Nucleus accumbens (tissue), 56 donors: ENCODE measurements at places on chromosomes 12 and 14.

DNA sequence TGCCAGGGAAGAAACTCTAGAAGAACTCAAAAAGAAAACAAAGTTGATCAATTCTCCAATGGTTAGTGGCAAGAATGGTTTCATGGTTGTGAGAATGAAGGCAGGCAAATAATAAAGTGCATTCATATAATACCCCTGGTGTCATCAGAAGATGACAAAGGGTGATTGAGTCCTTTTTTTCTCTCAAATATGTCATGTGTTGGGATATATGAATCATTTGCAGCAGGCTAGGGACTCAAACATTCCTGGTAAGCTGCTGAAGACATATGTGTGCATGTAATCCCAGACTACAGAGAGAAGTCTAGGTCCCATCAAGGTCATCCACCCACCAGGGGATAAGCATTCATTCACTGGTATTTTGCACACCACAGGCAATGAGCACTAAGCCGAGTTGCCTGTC lies 82.4 kb upstream of the MYF6 start:
- no peak for DNase-seq

DNA sequence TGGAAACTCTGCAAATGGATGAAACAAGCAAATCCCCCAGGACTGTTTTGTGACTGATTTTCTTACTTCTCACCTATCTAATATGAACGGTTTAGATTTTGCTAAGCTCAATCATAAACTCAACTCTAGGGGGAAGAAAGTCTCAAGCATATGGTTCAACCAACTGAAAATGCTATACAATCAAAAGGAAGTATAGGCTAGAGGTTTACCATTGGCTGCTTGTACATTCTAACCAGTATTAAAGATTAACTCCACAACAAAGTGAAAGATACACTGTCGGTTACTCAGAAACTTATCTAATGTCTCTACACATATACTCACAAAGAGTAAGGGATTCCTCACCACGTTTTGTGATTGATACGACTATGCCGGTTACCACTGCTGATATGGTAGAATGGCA lies 281.8 kb upstream of the SOX5 start:
- no peak for DNase-seq

DNA sequence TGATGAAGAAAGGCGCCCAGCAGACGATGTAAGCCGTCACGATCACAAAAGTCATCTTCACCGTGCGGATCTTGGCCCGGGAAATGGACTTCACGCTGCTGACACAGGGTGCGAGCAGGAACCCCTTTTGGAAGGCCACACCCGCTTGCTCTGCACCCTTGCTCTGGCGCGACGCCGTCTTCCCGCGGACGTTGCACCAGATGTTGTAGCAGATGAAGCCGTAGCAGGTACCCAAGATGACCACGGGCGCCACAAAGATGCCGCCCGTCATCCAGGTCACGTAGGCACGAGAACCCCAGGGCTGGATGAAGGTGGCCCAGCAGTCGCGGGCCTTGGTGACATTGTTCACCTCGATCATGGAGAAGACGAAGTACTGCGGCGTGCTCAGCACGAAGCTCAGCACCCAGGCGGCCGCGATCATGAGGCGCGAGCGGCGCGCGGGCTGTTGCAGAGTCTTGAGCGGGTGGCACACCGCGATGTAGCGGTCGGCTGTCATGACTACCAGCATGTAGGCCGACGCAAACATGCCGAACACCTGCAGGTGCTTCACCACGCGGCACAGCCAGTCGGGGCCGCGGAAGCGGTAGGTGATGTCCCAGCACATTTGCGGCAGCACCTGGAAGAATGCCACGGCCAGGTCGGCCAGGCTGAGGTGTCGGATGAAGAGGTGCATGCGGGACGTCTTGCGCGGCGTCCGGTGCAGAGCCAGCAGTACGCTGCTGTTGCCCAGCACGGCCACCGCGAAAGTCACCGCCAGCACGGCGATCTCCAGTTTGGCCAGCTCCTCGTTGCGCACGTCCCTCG lies 890 bp downstream of the AVPR1A start:
- no peak for DNase-seq

- no peak for DNase-seq
Observed at GRCh38 chr12:20272801-20273200, 95.5 kb upstream of the PDE3A start.

DNA sequence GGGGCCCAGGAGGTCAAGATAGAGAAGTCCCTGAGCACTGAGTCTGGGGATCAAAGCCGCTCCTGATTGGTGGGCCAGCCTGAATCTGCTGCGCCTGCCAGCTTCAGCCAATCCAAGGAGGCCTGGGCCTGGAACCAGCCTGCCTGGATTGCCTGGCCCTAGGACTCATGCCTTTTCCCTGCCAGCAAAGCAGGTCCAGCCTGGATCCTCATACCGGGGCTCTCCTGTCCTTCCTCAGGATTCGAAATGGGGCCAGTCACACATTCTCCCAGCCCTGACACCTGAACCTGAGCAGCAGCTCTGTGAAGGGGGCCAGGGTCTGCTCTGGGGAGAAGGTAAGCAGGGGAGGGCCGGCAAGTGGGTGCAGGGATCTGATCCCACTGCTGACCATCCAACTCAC lies 81.9 kb downstream of the NINJ2 start:
- DNase-seq = no peak

- no peak for DNase-seq
Observed at GRCh38 chr12:105201299-105201698, 34.7 kb downstream of the APPL2 start.

GRCh38 chr12:51505360-51506105 lies 80.9 kb downstream of the SLC4A8 start:
- DNase-seq = no peak
